Effector memory CD8-positive, alpha-beta T cell (primary cell): ENCODE measurements at places on chromosomes 5 and 9.

DNA sequence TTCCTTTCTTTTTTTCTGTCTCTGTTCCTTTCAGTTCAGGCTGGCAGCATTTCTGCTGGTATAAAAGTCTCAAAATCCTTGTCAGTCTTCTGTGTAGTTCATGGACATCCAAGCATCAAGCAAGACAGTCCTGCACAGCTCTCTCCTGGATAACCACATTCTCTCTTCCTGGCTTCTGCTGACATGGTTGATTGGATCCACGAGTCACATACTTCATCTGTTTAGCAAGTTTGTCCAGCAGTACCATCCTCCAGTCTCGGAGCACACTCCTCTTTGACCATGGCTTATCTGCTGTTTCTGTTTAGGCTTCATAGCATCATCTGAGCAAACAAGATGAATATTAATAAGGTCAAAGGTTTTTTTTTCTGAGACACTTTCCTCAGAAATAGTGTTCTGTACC, 220.8 kb downstream of the KDM4C start:
- H3K4me3 ChIP-seq = no peak overlapping the region
- no peak overlapping the region for H3K27ac ChIP-seq
- H3K4me1 ChIP-seq = peaks cover 17% of the 10 kb centered on the region
- peaks cover 13% of the 10 kb centered on the region for H3K36me3 ChIP-seq
- no peak for DNase-seq

DNA sequence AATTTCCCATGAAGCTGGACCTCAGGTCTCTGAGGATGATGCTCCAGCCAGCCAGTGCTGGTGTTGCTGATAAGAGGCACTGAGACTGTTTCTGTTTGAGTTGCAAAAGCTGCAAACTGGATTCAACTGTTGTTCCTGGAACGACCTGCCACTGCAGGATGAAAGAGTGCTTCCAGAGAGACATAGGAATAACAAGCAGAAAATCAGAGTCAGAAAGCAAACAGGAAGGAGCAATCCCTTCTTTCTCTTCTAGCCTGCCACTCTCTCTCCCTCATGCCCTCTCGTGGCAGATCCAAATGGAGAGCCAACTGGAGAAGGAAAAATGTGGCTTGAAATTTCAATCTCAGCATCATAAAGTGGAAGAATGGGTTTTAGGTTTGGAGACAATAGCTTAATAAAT, 110.4 kb downstream of the STARD4 start:
- no peak overlapping the region for H3K4me3 ChIP-seq
- no peak overlapping the region for H3K27ac ChIP-seq
- H3K36me3 ChIP-seq = peaks cover 4% of the 10 kb centered on the region
- no peaks in the 10 kb centered on the region for H3K27me3 ChIP-seq

- DNase-seq = no peak
- no peaks in the 10 kb centered on the region for H3K4me1 ChIP-seq
- H3K27ac ChIP-seq = no peak overlapping the region
Observed at GRCh38 chr9:16221366-16221765, 649.1 kb downstream of the BNC2 start.

GRCh38 chr5:176817841-176818377, 7.5 kb downstream of the UNC5A start:
- H3K4me1 ChIP-seq = peaks cover 14% of the 10 kb centered on the region
- H3K27me3 ChIP-seq = peaks cover 85% of the 10 kb centered on the region
- peak overlapping the region; percentile 80 for H3K4me3 ChIP-seq
- DNase-seq = no peak
- peak overlapping the region; percentile 68 for H3K27ac ChIP-seq
- peaks cover 8% of the 10 kb centered on the region for H3K36me3 ChIP-seq

- H3K4me3 ChIP-seq = no peak overlapping the region
- peak overlapping the region; percentile 3 for H3K27ac ChIP-seq
- DNase-seq = no peak
- peaks cover 18% of the 10 kb centered on the region for H3K4me1 ChIP-seq
- no peaks in the 10 kb centered on the region for H3K27me3 ChIP-seq
Observed at GRCh38 chr5:102815540-102816332, 60.6 kb downstream of the PAM start.

GRCh38 chr5:113092683-113093082, 116.1 kb downstream of the DCP2 start:
- H3K4me3 ChIP-seq = no peak overlapping the region
- no peaks in the 10 kb centered on the region for H3K36me3 ChIP-seq
- H3K27me3 ChIP-seq = peaks cover 10% of the 10 kb centered on the region
- H3K27ac ChIP-seq = no peak overlapping the region
- DNase-seq = no peak
- H3K4me1 ChIP-seq = no peaks in the 10 kb centered on the region

- no peak overlapping the region for H3K27ac ChIP-seq
- peaks cover 5% of the 10 kb centered on the region for H3K4me1 ChIP-seq
- peaks cover 19% of the 10 kb centered on the region for H3K36me3 ChIP-seq
- no peak overlapping the region for H3K4me3 ChIP-seq
- no peak for DNase-seq
- no peaks in the 10 kb centered on the region for H3K27me3 ChIP-seq
Observed at GRCh38 chr5:78213799-78214198, 80.7 kb downstream of the AP3B1 start.

DNA sequence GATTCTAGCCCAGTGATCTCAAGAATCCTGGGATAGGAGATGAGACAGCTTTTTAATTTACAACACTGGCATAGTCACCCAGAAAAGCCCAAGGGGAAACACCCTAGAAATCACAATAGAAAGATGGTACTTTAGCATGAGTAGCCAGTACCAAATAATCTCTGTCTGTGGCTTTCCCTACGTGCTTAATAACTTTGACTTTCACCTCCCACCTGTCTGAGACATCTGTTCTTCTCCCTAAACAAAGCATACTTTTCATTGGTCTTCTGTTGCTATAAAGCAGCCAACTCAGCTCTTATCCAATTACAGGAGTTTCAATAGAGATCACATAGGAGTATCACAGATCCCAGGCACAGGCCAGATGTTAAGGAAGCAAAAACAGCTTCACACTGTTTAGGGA, 10.4 kb downstream of the MARCHF3 start:
- H3K4me1 ChIP-seq = no peaks in the 10 kb centered on the region
- no peak for DNase-seq
- no peak overlapping the region for H3K27ac ChIP-seq

GRCh38 chr5:4387290-4387689, 752.8 kb upstream of the ADAMTS16 start:
- H3K4me1 ChIP-seq = no peaks in the 10 kb centered on the region
- no peaks in the 10 kb centered on the region for H3K36me3 ChIP-seq
- DNase-seq = no peak
- no peaks in the 10 kb centered on the region for H3K27me3 ChIP-seq
- no peak overlapping the region for H3K27ac ChIP-seq
- no peak overlapping the region for H3K4me3 ChIP-seq

GRCh38 chr5:147507480-147508126, 2.3 kb downstream of the DPYSL3 start:
- peaks cover 6% of the 10 kb centered on the region for H3K4me1 ChIP-seq
- no peak for DNase-seq

- no peak overlapping the region for H3K4me3 ChIP-seq
- no peak for DNase-seq
- H3K36me3 ChIP-seq = peaks cover 3% of the 10 kb centered on the region
- H3K4me1 ChIP-seq = peaks cover 7% of the 10 kb centered on the region
- H3K27me3 ChIP-seq = peaks cover 22% of the 10 kb centered on the region
Observed at GRCh38 chr5:67813877-67814539, 401.5 kb upstream of the PIK3R1 start.

- peaks cover 8% of the 10 kb centered on the region for H3K4me1 ChIP-seq
- H3K27ac ChIP-seq = no peak overlapping the region
- DNase-seq = no peak
- H3K4me3 ChIP-seq = no peak overlapping the region
- no peaks in the 10 kb centered on the region for H3K36me3 ChIP-seq
- no peaks in the 10 kb centered on the region for H3K27me3 ChIP-seq
Observed at GRCh38 chr9:136587944-136588662, 42.3 kb upstream of the NOTCH1 start.

GRCh38 chr9:132886334-132886725, 7.6 kb downstream of the SPACA9 start:
- H3K27me3 ChIP-seq = no peaks in the 10 kb centered on the region
- H3K27ac ChIP-seq = no peak overlapping the region
- no peak for DNase-seq
- H3K4me1 ChIP-seq = peaks cover 5% of the 10 kb centered on the region
- H3K4me3 ChIP-seq = no peak overlapping the region
- peaks cover 4% of the 10 kb centered on the region for H3K36me3 ChIP-seq

- H3K4me1 ChIP-seq = no peaks in the 10 kb centered on the region
- peaks cover 29% of the 10 kb centered on the region for H3K27me3 ChIP-seq
- peaks cover 3% of the 10 kb centered on the region for H3K36me3 ChIP-seq
- DNase-seq = no peak
- no peak overlapping the region for H3K27ac ChIP-seq
Observed at GRCh38 chr5:178581621-178582020, 8.6 kb downstream of the COL23A1 start.

- H3K36me3 ChIP-seq = no peaks in the 10 kb centered on the region
- no peaks in the 10 kb centered on the region for H3K27me3 ChIP-seq
- H3K4me1 ChIP-seq = no peaks in the 10 kb centered on the region
- no peak overlapping the region for H3K4me3 ChIP-seq
- no peak overlapping the region for H3K27ac ChIP-seq
Observed at GRCh38 chr5:156149213-156149612, 177.8 kb upstream of the SGCD start.

DNA sequence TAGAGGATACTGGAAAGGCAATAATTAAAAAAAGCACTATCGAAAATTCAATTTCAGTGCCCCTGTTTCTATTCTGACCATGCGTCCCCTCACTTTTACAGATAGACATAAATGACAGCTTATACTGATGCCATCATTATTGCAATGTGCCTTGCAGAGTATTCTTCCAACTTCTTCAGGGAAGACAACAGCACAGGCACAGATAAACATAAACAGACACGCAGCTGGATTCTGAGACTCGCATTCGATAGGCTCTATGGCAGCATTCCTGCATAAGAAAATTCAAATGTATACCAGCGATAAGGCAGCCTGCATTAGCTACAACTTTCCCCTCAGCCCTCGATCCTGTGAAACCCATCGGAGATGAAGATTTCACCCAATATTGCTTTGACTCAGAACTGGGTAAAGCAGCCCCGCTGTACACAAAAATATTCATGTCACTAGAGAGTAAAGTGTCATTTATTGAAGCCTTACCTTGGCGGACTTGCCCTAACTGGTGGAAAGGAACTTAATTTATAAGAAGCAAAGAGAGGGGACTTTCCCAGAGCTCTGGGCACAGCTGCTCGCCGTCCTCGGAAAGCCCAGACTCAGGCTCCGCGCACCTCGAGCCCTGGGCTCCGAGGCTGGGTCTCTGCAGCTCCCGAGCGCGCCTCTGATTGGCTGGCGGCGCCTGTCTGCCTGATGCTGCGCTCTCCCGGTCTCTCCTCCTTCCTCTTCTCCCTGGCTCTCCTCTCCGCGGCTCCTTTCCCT, at the start of gene CDH18:
Gene CDH18, minus strand, starts transcription at position 589 of the 750 bp plus-strand sequence. CDS start 149,214 bp downstream, outside the sequence.
- no peaks in the 10 kb centered on the region for H3K36me3 ChIP-seq
- no peak within 1 kb of the TSS for H3K4me3 ChIP-seq
- no peaks in the 10 kb centered on the region for H3K4me1 ChIP-seq
- H3K27ac ChIP-seq = no peak within 1 kb of the TSS

- H3K27me3 ChIP-seq = no peaks in the 10 kb centered on the region
- no peak for DNase-seq
- peaks cover 60% of the 10 kb centered on the region for H3K36me3 ChIP-seq
- H3K4me3 ChIP-seq = no peak overlapping the region
- no peak overlapping the region for H3K27ac ChIP-seq
Observed at GRCh38 chr5:870956-871355, 20.2 kb upstream of the ZDHHC11 start.

DNA sequence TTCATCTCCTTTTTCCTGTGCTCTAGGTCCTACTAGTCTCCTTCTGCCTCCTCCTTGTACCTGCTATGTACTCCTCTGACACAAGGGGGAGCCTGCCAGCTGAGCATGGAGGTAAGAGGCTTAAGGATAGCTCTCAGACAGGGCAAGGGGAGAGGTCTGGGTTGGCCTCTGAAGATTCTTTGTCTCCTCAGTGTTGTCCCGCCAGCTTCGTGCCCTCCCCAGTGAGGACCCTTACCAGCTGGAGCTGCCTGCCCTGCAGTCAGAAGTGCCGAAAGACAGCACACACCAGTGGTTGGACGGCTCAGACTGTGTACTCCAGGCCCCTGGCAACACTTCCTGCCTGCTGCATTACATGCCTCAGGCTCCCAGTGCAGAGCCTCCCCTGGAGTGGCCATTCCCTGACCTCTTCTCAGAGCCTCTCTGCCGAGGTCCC, 3.8 kb downstream of the CREB3 start:
- H3K36me3 ChIP-seq = peaks cover 29% of the 10 kb centered on the region
- H3K4me1 ChIP-seq = peaks cover 20% of the 10 kb centered on the region
- no peak overlapping the region for H3K27ac ChIP-seq

- no peak for DNase-seq
- H3K27me3 ChIP-seq = no peaks in the 10 kb centered on the region
- peaks cover 61% of the 10 kb centered on the region for H3K36me3 ChIP-seq
- no peak overlapping the region for H3K4me3 ChIP-seq
Observed at GRCh38 chr5:1484730-1485578, 38.8 kb downstream of the LPCAT1 start.

GRCh38 chr5:163424836-163425235, 12.6 kb upstream of the CCNG1 start:
- no peaks in the 10 kb centered on the region for H3K36me3 ChIP-seq
- H3K27me3 ChIP-seq = peaks cover 10% of the 10 kb centered on the region
- no peak for DNase-seq
- no peak overlapping the region for H3K27ac ChIP-seq
- H3K4me3 ChIP-seq = no peak overlapping the region
- H3K4me1 ChIP-seq = peaks cover 4% of the 10 kb centered on the region
